Heart right ventricle (tissue), 16 donors: ENCODE measurements at places on chromosomes 6 and 20. TPM values are rescaled to one million over a fixed set of nuclear protein-coding genes. Genes with fewer than 3 reads are reported as not detected.

Gene POU3F2
- polyA plus RNA-seq, result not detected

DNA sequence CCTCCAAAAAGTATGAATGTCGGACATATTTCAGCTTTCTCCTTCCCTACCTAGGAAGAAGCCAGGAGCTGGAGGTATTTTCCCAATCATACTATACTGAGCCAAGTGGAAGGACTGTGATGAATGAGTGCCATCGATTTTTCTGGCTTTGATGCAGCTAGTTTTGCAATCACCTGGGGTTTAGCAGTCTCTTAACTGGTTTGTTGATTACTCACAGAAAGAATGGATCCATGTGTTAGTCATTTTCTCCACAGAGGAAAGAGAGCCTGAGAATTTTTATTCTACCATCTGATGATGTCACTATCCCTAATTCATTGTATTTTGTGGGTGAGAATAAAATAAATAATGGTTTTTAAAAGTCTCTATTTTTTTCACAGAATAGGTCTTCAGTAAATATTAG, 282.9 kb upstream of the RNF217 start:
- no peaks in the 10 kb centered on the region for H3K4me1 ChIP-seq
- DNase-seq, result no peak
- no peak overlapping the region for H3K27ac ChIP-seq
- no peaks in the 10 kb centered on the region for H3K27me3 ChIP-seq

DNA sequence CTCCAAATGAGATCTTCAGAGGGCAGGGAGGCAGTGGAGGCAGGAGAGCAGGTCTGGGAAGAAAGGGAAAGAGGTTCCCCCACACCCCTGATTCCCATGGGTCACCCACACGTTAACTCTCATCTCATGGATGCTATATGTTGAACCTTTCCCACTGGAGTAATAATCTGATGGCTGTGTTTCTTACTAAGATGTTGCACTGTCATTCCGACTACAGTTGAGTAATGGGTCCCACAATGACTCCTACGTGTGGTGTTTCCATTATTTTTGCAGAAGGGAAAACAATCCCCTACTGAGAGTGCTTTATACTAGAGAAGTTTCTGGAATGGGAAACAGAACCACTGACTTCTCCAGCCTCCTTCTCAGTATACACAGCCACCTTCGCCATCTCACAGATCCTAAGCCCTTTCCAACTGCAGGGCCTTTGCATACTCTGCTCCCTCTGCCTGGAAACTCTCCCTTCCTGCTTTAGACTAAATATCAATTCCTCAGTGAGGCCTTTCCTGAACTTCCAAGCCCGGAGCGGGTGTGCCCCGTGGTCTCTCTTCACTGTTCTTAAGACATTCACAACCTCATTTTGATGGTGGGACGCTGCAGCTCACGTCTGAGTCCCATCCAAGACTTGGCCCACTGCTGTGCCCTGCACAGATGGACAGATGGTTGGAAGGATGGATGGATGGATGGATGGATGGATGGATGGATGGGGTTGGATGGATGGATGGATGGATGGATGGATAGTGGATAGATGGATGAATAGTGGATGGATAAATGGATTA, 238.6 kb upstream of the PMEPA1 start:
- no peak overlapping the region for H3K4me3 ChIP-seq
- no peak for DNase-seq
- H3K36me3 ChIP-seq, result no peaks in the 10 kb centered on the region
- H3K4me1 ChIP-seq, result no peaks in the 10 kb centered on the region

DNA sequence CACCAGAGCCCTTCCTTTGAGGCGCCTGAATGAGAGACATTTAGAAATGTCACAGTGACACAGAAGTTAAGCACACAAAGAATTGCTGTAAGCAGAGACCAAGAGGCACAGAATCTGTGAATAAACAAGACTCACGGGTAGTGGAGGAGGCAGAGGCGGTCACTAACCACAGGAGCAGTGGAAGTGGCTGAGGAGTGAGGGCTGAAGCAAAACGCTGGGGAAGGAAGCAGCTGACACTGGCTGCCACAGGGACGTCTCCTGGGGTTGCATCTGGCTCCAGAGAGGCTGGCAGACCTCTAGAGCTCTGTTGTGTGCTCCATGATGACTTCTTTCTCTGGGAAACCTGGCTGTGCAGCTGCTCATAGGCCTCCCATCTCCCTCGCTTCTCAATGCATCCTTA, 65.0 kb upstream of the SLC2A12 start:
- H3K36me3 ChIP-seq, result no peaks in the 10 kb centered on the region
- no peak overlapping the region for H3K27ac ChIP-seq
- DNase-seq, result no peak

DNA sequence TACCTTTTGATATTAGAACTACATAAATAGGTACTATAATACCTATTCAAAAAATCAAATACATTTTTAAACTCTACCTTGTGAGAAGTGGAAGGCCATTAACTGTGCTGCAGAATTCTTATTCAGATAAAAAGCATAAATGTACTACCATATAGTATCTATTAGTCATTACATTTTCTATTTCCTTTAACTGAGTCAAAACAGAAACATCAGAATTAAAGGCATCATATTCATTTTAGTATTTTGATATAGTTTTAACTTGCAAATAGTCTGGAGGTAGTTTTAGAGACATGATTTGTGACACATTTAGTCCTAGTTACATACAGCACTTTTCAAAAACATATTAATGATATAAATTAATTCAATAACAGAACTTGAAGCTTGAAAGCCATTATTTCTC, 39.9 kb upstream of the TAB2 start:
- no peaks in the 10 kb centered on the region for H3K36me3 ChIP-seq
- DNase-seq, result no peak
- H3K4me3 ChIP-seq, result no peak overlapping the region
- H3K4me1 ChIP-seq, result no peaks in the 10 kb centered on the region
- H3K27ac ChIP-seq, result no peak overlapping the region
- H3K27me3 ChIP-seq, result no peaks in the 10 kb centered on the region

- H3K27me3 ChIP-seq, result no peaks in the 10 kb centered on the region
- peak; percentile 51 for DNase-seq
- no peaks in the 10 kb centered on the region for H3K4me1 ChIP-seq
- H3K27ac ChIP-seq, result peak overlapping the region; percentile 87
Observed at GRCh38 chr6:43468748-43469681, 8.4 kb upstream of the TJAP1 start.

GRCh38 chr6:155197932-155198331, 65.9 kb upstream of the CLDN20 start:
- no peak for DNase-seq
- H3K4me3 ChIP-seq, result no peak overlapping the region
- H3K4me1 ChIP-seq, result no peaks in the 10 kb centered on the region
- no peaks in the 10 kb centered on the region for H3K36me3 ChIP-seq

GRCh38 chr6:27889628-27890444, 22.4 kb downstream of the OR2B2 start:
- no peak overlapping the region for H3K27ac ChIP-seq
- H3K4me1 ChIP-seq, result peaks cover 42% of the 10 kb centered on the region
